GM06990 (cell line): ENCODE measurements at places on chromosomes 16 and 17.

- DNase-seq, result no peak
Measured at GRCh38 chr16:21190599-21190998, 20.8 kb downstream of the ZP2 start.

DNA sequence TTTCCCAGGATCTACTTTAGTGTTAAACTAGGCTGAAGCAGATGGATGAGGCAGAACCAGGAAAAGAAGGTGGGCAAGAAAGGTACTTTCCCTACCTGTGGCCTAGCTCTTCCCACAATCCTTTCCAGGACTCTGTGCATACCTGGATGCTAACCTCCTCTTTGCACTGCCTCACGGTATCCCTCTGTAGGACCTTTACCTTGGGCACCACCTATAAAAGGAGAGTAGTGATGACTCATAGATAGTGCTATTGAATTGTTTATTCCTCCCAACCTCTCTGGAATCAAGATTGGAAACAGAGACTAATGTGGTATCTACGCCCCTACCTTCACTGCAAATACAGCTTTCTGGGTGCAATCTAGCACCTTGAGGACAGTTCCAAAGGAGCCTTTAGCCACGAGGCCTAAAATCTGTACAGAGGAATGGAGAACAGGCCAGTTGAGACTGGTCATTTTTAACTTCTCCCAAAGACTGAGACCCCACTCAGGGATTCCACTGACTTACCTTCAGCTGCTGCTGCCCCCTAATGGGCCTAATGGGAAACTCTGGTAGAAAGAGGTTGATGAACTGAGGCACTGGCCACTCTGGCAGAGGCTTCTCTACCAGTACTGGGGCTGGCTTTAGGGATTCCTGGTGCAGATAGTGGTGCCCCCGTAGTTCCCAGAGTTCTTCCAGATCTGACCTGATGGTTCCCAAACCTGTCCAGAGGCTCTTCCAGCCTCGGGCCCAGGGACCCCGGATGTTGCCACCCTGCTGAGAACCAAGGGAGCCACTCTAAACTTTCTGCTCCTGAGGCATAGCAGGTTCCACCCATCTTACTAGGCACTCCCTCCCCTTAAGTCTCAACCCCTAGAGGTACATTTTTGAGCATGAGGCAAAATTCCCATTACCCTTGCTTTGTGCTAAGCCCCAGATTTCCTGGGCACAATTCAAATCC is 781 bp downstream of the RSKR start:
- DNase-seq, result no peak

DNA sequence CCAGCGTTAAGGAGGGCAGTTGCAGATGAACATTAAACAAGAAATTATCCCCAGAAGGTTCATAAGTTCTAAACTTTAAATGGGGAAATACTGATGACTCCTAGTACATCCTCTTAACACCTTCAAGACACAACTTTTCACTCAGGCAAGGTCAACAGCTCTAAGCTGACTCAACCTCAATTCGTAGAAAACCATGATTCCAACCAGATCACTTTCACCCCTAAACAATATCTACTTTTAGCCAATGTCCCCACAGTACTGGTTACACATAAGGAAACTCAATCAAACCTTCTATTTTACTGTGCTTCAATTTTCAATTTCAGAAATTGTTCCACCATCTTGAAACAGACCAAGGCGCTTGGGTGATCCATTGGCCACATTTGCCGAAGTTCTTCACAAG is 2.3 kb downstream of the CDYL2 start:
- DNase-seq, result no peak

GRCh38 chr16:23832882-23833281 is 2.9 kb upstream of the PRKCB start:
- no peak for DNase-seq

DNA sequence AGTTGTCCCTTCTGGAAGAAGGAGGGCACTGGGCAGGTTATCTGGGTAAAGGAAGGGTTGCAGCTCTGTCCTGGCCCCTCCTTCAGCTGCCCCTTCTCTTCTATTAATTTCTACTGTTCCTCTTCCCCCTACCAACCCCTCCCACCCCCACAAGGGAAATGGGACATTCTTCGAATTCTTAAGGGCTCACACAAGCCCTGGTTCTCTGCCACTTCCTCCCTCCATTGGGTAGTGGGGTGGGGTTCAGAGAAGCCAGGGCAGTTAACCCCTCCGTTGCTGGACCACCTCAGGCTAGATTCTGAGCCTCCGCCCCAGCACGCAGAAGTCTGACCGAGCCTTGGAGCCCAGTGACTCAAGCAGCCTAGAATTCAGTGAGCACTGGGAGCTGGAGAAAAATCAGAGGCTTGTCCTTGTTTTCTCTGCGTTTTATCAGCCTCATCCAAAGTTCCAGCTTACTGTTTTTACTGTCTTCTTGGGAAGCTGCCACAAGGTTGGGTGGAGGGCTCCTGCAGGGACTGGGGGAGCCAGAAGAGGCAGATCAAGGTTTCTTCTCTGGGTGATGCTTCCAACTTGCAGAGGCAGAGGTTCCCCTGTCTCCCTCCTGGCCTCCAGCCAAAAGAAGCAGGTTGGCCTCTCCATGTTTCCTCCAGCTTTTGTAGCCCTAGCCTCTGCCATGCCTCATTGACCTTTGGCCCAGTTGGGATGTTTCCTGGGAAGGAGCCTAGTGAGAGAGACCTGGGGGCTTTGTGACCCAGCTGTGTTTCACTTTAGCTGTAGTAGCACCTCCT is 10.2 kb downstream of the LASP1 start:
- DNase-seq, result no peak

DNA sequence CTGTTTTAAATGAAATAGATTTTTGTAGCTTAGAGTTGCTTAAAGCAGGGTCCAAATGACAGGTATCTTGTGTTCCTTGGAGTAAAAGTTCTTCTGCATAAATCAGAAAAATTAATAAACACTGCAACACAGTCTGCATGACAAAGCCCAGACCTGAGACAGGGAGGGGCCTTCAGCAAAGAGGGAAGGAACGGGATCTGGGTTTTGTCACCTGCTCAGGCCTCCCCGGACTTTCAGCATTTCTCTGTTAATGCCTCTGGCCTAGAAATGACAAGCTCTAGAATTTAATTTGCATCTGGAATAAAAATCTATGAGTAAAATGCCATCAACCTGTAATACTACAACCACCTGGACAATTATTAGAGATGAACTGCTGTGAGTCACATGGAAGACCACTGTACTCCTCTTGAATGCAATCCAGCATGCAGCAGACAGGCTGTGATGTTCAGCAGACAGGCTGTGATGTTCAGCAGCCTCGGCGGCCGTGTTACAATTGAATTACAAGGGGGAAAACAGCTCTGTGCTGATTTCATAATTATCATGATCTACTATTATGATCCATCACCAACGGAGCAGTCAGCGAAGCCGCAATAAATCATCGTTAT is 170.2 kb downstream of the TOX3 start:
- DNase-seq, result no peak

GRCh38 chr17:61251939-61252865 is 147.4 kb upstream of the TBX2 start:
- no peak for DNase-seq
